Renal cortex interstitium (tissue), 15 donors: ENCODE measurements at places on chromosomes 5 and 9.

DNA sequence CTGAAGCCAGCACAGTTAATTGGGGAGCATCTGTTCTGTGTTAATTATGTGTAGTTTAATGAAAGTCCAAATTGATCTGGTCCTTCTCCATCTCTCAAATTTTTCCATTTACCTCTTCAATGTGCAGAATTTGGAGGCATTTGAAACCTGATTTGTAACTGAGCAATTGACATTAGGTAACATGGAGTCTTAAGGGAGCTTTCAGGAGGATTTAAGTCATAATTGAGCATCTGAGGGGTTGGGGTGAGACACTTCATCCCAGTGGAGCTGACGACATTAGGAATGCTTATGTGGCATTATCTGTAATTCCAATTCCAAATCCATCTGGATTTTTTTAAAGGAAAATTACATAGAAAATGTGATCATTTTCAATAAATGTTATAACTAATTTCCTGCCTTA, 1015.9 kb downstream of the TLE1 start:
- DNase-seq, result no peak

DNA sequence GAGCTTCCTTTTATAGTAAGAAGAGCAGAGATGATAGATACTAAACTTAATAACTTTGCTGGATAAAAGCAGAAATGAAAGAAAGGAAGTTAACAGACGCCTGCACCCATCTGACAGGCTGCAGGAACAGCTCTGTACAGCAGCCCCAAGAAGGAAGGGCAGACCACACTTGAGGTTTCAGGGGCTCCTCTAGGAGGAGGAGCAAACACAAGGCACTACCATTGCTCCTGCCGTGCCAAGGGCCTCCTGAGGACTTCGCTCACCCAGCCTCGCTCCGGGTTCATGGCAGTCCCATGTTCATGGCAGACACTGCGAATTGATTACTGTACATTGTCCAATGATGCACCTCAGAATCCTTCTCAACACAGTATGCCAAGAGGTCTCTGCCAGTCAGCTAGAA, 85.1 kb downstream of the AMBP start:
- no peak for DNase-seq

DNA sequence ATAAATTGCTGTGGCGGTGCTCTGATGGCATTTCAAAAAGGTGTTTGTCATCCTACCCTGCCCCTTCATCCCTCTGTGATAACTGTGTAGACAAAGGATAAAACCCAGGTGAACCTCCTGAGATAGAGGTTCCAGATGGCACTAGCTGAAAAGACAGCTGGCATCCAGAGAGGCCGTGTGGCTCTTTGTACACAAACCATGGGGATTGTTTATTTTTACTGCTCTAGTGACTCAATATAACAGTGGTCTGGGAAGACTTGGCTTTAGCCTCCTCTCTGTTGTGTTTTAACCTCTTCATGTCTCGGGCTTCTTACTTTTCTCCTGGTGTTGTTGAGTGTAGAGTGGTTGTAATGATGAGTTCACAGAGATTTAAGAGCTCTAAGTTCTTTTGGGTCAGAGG, 48.8 kb downstream of the SH3GL2 start:
- no peak for DNase-seq

GRCh38 chr9:76932757-76933156, 26.8 kb upstream of the PRUNE2 start:
- DNase-seq, result no peak

GRCh38 chr5:172541773-172542136, 87.4 kb upstream of the SH3PXD2B start:
- DNase-seq, result no peak

- DNase-seq, result no peak
Measured at GRCh38 chr9:6968271-6968670, 210.5 kb downstream of the KDM4C start.

DNA sequence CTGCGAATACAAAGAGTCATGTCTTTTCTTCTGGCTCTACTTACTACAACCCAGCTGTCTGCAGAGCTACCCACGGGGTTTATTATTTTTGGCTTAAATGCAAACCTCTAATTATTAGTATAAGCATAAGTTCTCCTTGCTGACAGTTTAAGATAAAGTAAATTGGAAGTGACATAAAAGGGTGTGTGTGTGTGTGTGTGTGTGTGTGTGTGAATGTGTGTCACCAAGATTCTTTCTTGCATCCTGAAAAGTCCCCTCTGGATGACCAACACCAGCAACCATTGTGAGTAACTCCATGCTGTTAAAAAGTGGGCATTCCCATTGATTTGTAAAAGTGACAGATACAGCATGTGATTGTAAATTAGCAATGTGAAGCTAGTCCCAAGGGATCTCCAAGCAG, 803.8 kb upstream of the ZNF608 start:
- DNase-seq, result peak; percentile 46

- no peak for DNase-seq
Measured at GRCh38 chr5:143124593-143124992, 278.9 kb downstream of the NR3C1 start.

GRCh38 chr5:31193116-31193515, 370 bp upstream of the CDH6 start:
- no peak for DNase-seq

- no peak for DNase-seq
Measured at GRCh38 chr5:24065779-24066178, 558.4 kb downstream of the PRDM9 start.

DNA sequence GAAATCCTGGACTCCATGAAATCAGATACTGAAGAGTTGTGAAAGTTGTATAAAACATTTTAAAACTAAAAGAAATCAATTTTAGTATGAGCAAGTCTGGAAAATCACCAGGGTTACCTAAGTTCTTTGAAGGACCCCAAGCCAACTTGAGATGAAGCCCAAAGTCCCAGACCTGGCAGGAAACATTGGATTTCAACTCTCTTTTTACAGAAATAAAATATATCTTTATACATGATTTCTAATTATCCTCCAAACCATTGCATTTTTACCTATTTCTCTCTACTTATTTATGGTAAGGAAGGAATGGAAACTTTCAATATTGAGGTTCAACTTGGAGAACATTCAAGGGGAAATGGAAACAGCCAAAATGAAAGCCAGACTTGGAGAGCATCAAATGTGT, 390.6 kb upstream of the C9orf72 start:
- no peak for DNase-seq

GRCh38 chr9:91221332-91221731, 140.4 kb downstream of the AUH start:
- DNase-seq, result no peak

DNA sequence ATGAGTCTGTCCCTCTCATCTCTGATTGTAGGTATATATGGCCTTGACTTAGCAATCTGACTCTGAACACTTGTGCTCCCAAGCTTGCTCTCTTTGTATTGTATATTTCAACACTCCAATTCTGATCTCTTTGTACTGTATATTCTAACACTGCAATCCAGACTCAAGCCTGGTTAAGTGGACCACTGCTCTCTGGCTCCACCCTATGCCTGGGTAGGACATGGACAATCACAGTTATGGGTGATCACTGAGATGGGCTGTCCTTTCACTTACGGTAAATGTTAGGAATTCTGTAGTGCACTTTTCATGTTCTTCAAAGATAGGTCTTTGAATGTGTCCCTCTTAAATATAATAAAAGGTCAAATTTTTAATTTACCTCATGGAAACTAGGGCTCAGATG, 165.1 kb downstream of the TLR4 start:
- DNase-seq, result no peak

DNA sequence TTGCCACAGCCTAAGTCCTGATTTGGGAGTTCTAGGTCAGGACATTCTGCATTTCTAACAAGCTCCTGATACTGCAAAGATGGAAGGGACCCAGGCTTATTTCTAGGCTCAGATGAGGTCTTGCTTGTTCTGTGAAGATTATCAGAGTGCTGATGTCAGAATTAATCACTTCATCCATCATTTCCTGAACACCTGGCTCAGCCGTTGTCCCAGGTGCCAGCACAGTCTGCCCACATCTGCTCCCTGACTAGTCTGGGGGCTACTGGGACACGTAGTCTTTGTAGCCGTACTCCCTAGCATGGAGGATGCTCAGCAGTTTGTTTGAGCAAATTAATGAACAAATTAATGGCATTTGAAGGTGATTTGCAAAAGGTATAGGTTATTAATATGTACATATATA, 17.9 kb upstream of the SPINK4 start:
- DNase-seq, result no peak

GRCh38 chr9:97441729-97442128, 29.8 kb downstream of the TDRD7 start:
- DNase-seq, result no peak

DNA sequence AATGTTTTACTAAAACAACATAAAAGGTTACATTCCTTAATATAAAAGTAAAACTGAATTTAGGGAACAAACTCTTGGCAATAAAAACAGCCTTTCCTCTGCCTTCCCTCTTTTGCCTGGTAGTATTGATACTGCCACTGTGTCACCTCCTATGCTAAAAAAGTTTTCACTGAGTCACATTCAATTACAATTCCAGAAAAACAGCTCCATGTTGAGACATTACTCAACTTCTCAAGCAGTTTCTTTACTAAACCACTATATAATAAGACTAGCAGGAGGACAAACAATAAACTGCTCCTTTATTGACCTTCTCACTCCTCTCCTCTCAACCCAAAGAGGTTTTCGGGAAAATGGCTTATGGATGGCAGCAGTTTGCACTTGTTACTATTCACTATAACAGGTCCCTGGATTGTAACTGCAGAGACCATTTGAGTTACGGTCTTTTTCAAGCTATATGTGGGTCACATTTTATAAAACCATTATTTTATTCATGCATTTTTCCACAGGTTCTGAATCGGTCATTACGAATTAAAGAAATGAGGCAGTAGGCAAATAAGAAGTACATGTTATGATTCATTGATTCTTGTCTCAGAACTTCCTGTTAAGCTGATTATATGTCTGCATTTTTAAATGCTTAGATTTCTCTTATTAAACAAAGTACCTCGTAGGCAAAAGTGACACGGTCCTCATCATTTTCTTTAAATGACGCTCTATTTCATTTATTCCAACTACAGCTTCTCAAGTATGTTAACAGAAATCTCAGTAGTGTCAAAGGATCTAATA, 2.1 kb downstream of the ZDHHC21 start:
- no peak for DNase-seq

GRCh38 chr9:125524583-125525355, 182.2 kb downstream of the MAPKAP1 start:
- DNase-seq, result no peak

GRCh38 chr5:57085306-57086081, 88.4 kb upstream of the GPBP1 start:
- no peak for DNase-seq

- DNase-seq, result no peak
Measured at GRCh38 chr5:74289238-74289637, 351.3 kb downstream of the ENC1 start.
